GM20000 (cell line): ENCODE measurements at places on chromosomes 13 and 19.

DNA sequence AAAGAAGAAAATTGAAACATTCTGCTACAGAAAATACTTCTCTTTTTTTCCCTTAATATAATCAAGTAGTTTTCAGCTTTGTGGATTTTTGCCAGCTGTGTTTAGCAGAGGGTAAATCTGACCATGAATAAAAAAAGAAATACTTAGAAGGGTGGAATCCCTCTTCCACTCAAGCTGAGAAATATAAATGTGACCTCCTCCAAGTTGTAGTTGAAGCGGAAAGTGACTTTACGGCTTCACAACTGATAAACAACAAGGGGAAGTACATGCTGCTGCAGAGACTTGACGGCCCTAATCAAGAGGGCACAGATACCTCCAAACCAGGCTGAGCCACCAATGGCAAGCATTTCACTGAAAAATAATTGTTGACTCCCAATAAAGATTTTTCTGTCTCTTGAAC lies 785.0 kb downstream of the SLITRK5 start:
- DNase-seq = no peak

DNA sequence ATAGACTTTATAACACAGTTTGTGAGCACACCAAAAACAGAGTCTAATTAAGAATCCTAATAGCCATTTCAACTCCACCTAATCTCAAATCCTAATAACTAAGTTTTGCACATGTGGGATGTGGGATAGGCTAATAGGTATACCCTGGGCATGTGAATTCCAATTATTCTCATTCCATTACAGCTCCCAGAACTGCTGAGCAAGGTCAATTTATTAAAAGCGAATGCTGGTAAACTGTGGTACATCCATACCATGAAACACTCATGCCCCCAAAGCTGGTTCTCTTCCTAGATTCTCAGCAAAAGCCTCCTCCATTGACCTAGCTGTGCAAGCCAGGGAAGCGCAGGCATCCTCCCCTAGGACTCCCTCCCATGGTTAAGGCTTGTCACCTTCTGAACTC lies 113.8 kb downstream of the USP12 start:
- DNase-seq = no peak

GRCh38 chr13:110921209-110921608 lies 6.3 kb upstream of the ANKRD10 start:
- DNase-seq = no peak

DNA sequence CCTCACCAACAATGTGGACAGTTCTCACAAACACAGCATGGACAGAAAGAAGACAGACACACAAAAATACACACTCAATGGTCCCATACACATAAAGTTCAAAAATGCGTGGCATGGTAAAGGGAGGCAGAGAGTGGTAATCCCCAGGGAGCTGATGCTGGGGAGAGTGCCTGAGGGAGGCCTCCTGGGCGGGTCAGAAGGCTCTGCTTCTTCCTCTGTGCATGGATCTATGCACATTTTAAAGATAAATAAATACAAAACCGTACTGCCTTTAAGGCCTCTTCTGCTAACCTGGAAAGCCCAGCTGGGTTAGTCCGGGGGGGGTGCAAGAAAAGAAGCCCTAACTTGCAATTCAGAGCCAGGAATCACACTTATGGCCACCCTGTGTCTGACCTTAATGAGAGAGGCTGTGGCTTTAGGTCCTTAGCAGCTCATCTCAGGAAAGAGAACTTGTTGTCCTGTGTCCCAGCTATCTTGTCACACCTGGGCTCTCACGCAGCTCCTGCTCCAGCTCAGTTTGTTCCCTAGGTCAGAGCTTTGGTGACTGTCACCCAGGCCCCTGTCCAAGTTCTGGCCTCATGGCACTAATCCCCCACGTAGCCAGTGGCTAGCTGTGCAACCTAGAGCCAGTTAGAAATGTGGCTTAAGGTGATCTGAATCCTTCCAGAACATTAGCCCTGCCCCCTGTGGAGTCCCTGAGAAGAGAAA lies 28.5 kb downstream of the POP4 start:
- no peak for DNase-seq

DNA sequence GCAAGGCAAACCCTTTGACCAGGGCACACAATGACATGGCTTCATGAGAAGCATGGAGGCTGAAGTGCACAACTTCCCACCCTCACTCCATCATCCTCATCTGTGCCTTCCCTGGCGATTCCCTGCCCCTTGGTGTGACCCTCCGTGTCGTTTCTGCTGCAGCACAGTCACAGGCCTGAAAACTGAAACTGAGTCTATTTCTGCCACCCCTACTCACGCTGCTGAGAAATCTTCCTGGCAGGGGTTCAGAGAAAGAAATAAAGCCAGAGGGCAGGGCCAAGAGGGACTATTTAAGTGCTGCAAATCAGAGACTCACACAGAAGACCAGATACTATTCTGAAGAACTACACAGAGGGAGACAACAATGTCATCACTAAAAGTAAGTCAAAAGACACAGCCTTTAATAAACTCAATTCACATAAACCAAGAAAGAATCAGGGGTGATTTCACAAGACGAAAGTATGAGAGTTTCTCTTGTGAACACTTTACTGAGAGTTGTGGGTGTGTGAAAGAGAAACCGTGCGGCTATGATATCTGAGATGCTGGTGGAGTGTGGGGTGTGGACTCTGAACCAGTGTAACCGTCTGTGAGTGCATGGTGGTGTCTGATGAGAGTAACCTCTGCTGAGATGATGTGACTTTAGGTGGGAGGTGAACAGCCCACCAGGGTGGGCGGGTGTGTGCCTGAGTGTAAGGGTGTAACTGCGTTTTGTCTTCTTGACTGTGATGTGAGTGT lies 23.5 kb downstream of the LGALS16 start:
- DNase-seq = peak; percentile 60

- DNase-seq = peak; percentile 52
These were observed 15.8 kb upstream of the NPAS1 start for GRCh38 chr19:47003611-47004465.

- DNase-seq = no peak
These were observed 61.0 kb downstream of the EDNRB start for GRCh38 chr13:77857531-77858209.

GRCh38 chr13:40017662-40018262 lies 362.3 kb downstream of the COG6 start:
- no peak for DNase-seq
